ENCODE measurements at places on chromosomes 4 and X.
A peak's percentile ranks its signal among the peaks of the same experiment; 100 is the strongest.

DNA sequence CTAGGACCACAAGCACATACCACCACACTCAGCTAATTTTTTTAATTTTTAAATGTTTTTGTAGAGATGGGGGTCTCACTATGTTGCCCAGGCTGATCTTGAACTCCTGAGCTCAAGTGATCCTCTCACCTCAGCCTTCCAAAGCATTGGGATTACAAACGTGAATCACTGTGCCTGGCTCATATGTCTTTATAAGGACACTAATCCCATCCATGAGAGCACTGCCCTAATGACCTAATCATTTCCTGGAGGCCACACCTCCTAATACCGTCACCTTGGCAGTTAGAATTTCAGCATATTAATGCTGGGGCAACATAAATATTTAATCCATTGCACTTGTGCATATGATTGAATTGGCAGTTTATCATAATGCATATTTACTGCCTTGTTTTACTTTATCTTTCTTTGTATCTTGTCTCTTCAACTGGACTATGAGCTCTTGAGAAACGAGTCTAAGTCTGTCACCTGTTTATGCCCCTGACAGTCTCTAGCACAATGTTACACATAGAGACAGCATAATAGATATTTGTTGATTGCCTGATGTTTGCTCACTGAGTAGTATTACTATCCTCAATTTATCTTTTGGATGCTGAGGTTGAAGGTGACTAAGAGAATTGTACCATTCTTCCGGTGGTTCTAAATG lies 172.0 kb downstream of the AASDH start:
- ATAC-seq, result peak; percentile 75

DNA sequence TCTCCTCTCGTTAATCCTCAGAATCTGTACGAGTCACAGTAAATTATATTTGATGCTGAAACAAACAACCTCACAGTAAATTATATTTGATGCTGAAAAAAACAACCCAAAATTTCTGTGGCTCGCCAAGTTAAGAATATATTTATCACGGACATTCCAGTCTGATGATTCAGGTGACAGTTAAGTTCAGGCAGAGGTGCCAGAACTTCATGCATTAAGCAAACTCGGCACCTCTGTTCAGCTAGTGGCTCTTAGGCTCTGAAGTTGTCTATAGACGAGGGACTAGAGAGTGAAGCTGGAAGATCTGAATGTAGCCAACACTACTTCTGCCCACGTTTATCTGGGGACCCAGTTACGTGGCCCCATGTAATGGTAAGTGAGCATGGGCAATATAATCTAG lies 132.2 kb upstream of the AGA start:
- ATAC-seq, result no peak

DNA sequence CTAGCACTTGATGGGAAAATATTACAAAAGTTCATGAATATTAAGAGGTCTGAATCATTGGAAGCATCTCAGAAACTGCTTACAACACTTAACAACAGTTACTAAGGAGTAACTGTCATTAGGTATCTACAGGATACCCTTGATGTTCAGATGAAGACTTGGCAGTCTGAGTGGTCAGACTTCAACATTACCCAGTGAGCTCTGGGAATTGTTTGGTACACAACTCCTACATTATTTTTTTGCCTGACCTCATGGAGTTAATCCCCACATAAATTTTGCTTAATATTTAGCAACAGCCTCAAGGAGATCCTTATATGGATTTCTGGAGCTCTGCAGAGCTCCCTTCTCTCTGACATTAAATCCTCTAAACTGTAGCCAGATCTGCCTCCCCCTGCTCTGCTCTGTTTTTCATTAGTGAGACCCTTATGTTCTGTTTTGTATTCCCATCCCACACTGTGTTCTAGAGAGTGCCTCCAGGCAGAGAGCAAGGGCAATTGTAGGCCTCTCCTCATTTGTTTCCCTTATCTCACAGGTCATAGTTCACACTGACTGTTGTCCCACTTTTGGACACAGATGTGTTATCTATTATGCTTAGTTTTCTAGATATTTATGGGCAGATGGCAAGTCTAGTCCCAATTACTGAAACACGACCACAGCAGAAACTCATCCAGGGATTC lies 368.8 kb downstream of the GASK1B start:
- peak; percentile 56 for ATAC-seq

GRCh38 chr4:3343358-3343757 lies 50.5 kb downstream of the RGS12 start:
- no peak for ATAC-seq

GRCh38 chrX:49043220-49043986 lies at the start of gene TFE3:
Gene TFE3 (minus strand): TSS chrX:49043357. CDS start chrX:49043226, 131 bp downstream.
- peak; percentile 89 for ATAC-seq

DNA sequence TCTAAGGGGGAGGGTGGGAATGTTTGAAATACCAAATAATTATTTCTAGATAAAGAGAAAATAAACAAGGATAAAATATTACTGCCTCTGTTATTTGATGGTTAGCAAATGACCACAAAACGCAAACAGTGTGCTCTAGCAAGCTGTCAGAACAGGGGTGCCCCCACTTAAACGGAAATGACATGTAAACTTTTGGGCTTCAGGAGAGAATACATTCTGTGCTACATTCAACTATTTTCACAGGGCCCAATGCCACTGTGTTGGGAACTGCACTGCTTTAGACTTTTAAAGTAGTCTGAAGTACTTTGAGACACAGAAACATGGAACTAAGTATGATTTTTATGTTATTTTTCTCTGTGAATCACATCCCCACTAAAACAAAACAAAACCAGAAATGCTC lies 14.1 kb downstream of the CD40LG start:
- no peak for ATAC-seq
